ENCODE measurements at places on chromosomes 1 and 21. TPM values are rescaled to one million over a fixed set of nuclear protein-coding genes. Genes with fewer than 3 reads are reported as not detected.

Gene FAM151A
- not detected for total RNA-seq

Gene SLAMF9
- total RNA-seq: 0.94 TPM

Gene XCL2
- not detected for total RNA-seq

Gene AIM2
- total RNA-seq: not detected

Gene LRRC71
- total RNA-seq: not detected

Gene CFAP107
- not detected for total RNA-seq

Gene CRYAA
- not detected for total RNA-seq

Gene SYNC
- total RNA-seq: 2.1 TPM

Gene ADCY10
- 0.28 TPM for total RNA-seq

Gene RPTN
- not detected for total RNA-seq

Gene IL12RB2
- total RNA-seq: not detected

Gene MAP1LC3C
- total RNA-seq: 1.2 TPM

Gene CRYBG2
- 24.6 TPM for total RNA-seq

Gene DCST1
- total RNA-seq: 0.43 TPM

Gene RGL1
- total RNA-seq: 2.1 TPM

Gene SYCP1
- not detected for total RNA-seq

Gene RNASEL
- total RNA-seq: 6.3 TPM

Gene MYCL
- total RNA-seq: 6.2 TPM

Gene SHCBP1L
- not detected for total RNA-seq

Gene OR2L3
- total RNA-seq: not detected

Gene SLC45A3
- total RNA-seq: 19.9 TPM

Gene KRTAP7-1
- not detected for total RNA-seq

Gene RBP7
- 0.61 TPM for total RNA-seq

Gene SIPA1L2
- total RNA-seq: not detected

Gene UMODL1
- total RNA-seq: not detected

Gene RRP1B
- total RNA-seq: 26.3 TPM

Gene KCNE2
- total RNA-seq: not detected

Gene B3GALT5
- 0.09 TPM for total RNA-seq

Gene KRTAP12-2
- not detected for total RNA-seq

Gene RORC
- 0.70 TPM for total RNA-seq

Gene TCHH
- not detected for total RNA-seq

Gene FCRL6
- not detected for total RNA-seq

Gene PIK3R3
- 44.2 TPM for total RNA-seq

Gene PDZK1IP1
- total RNA-seq: 8.5 TPM

Gene OR4F16
- total RNA-seq: not detected

Gene DNAJC28
- total RNA-seq: 1.3 TPM

Gene JUN
- total RNA-seq: 74.7 TPM

Gene FNDC5
- total RNA-seq: not detected

Gene EPHB2
- 31.1 TPM for total RNA-seq

Measured in PC-9 (cell line).